CD4-positive, alpha-beta T cell (primary cell): ENCODE measurements at places on chromosomes 4 and X.

GRCh38 chr4:175776217-175776616 is 35.8 kb downstream of the GPM6A start:
- no peak for DNase-seq

- DNase-seq, result no peak
Observed at GRCh38 chr4:174177536-174177935, 105.9 kb downstream of the FBXO8 start.

- no peak for DNase-seq
Observed at GRCh38 chrX:10156199-10157031, at the start of gene CLCN4. Gene CLCN4 (plus strand): TSS chrX:10156975. CDS start chrX:10185033, 28,058 bp downstream.

DNA sequence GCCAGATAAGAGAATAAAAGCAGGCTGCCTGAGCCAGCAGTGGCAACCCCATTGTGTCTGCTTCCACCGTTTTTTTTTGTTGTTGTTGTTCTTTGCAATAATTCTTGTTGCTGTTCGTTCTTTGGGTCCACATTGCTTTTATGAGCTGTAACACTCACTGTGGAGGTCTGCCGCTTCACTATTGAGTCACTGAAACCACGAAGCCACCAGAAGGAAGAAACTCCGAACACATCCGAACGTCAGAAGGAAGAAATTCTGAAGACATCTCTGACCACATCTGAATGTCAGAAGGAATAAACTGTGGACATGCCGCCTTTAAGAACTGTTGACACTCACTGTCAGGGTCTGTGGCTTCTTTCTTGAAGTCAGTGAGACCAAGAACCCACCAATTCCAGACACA is 110.5 kb downstream of the PCDH18 start:
- DNase-seq, result no peak

DNA sequence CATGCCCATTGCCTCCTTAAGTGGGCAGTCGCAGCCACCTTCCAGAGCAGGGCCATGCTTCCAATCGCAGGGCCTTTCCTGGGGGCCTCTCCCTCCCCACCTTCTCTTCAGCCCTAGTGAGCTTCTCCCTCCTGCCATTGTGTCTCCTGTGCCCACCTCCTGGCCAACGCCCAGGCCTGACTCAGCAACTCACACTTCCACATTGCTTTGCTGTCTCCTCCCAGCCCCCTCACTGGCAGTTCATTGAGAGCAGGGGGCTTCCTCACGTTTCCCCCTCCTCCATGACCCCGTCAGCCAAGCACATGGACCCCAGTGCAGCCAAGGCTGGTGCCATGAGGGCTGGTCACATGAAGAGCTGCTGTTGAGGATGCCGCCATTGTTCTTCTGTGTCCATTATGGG is 25.9 kb downstream of the HTRA3 start:
- no peak for DNase-seq

GRCh38 chr4:17072483-17072882 is 174.0 kb upstream of the LDB2 start:
- no peak for DNase-seq

GRCh38 chrX:19639813-19640462 is 124.6 kb upstream of the MAP3K15 start:
- DNase-seq, result no peak

GRCh38 chrX:119694601-119695534 is 1.9 kb upstream of the SEPTIN6 start:
- no peak for DNase-seq

GRCh38 chr4:73679836-73680235 is 59.6 kb upstream of the RASSF6 start:
- no peak for DNase-seq

DNA sequence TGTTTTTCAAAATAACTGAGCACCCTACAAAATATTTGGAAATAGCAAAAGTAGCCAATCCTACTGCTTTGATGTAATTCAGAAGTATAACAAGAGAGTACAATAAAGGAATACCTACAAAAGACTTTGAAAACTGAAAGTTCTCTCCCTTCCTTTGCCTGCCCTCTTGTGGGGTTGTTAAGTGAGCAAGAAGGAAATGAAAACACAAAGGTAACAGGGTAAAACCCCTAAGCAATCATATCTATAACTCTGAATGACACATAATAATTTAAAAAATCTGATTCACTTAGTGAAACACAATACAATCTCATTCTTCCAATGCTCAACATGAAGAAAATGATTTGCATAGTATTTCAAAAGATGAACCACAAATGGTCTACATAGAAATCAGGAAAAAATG is 98.2 kb downstream of the FRYL start:
- no peak for DNase-seq

- no peak for DNase-seq
Observed at GRCh38 chrX:47707031-47707780, 48.2 kb upstream of the UXT start.

DNA sequence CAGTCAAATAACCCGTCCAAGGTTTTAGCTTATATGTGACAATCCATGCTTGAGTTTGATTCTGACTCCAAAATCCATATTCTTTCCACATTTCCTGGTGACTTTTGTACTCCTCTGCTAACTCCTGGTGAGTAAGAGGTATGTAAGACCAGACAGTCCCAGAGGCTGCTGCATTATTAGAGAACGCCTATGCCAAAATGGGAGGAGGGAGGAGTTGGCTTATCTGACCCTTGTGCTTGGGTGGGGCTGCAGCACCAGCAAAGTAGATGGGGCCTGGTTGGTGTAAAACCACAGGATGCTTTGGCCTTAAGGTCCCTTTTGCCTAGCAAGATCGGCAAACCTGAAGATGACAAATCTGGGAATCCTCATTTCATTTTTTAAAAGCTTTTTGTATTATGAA is 9.1 kb upstream of the RNF212 start:
- no peak for DNase-seq

DNA sequence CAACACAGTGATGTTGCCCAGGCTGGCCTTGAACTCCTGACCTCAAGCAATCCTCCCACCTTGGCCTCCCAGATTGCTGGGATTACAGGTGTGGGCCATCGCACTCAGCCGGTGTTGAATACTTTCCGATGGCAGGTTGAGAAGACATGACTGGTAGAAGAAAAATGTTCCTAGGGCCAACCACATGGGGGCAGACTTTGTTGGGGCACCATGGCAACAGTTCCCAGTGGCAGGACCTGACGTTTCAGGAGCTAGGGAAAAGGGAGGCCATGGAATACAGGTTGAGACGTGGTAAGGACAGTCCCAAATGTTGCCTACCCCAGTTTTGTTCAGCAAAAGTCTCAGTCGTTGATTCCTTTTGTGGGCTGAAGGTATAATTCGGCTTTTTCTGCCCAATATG is 134.6 kb downstream of the ASMT start:
- DNase-seq, result no peak

DNA sequence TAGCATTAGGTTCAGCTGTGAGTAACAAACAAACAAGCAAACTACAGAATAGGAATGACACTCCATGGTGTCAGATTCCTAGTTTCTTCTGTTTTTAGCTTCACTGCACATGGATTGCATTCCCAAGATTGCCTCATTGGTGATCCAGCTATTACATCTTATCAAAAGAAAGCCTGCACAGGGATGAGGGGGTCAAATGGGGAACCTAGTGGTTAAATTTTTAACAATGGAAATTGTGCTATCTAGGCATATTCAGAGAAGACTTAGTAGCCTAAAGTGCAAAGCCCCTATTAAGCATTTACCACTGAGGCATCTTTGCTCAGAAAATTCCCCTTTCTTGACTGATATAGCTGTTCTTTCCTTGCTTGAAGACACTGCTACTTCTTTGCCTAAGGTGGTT is 3.9 kb upstream of the TTC29 start:
- DNase-seq, result no peak
